Spinal cord (tissue), 10 donors: ENCODE measurements at places on chromosomes 7 and 10.

DNA sequence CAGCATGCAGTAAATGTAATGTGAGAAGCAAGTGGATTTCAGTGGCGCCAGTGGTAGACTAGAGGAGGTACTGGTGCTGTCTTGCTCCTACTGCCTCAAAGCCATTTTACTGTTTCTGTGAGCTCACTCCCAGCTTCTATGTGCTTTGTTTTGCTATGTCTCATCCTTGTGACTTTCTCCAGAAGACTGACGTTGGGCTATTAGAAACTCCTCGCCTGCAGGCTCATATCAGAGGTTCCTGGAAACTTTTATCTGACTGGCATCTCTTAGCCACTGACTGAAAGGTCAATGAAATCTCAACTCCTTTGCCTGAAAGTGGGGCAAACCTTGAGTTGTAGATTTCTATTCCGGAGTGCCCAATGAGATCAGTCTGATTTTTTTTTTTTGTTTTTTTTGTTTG lies 66.4 kb upstream of the SORCS1 start:
- DNase-seq, result no peak

DNA sequence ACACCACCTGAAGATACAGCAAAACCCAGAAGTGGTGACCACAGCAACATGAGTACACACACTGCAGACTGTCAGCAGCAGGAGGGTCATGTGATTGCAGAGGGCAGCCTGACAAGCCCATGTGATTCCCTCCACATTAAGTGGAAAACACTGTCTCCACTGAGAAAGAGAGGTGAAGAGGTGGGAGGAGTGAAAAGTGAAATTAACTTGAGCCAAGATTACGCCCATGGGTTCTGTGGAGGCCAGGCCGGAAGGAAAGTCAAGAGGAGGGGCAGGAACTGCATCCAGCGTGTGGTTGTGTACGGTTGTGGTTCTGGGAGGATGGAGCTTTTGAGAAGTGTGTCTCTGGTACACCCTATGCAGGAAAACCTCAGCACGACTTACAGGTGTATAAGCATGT lies 138.5 kb downstream of the PLXNA4 start:
- DNase-seq, result no peak

DNA sequence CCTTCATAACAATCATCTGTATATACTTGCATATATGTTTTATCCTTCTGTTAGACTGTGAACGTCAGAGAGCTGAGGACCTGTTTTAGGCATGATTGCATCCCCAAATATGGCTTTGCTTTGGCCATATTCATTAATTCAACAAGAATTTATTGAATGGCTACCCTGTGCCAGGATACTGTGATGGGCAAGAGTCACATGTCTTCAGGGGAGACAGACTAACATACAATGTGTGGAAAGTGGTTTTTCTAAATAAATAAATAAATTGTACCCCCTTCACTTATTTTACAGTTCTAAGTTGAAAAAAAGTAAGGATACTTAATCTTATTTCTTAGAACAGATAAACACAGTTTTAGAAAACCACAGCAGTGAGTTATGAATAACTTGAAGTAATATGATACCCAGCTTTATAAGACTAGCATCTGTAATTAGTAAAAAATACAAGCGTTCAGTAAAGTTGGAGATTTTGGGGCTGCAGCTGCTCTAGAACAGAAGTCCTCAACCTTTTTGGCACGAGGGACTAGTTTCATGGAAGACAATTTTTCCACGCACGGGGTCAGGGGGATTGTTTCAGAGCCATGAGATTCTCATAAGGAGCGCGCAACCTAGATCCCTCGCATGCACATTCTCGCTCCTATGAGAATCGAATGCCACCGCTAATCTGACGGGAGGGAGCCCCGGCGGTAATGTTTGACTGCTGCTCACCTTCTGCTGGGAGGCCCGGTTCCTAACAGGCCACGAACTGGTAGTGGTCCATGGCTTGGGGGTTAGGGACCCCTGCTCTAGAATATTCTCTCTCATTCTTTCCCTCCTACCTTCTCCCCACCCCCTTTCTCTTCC lies 89.4 kb upstream of the MTPN start:
- DNase-seq, result no peak

DNA sequence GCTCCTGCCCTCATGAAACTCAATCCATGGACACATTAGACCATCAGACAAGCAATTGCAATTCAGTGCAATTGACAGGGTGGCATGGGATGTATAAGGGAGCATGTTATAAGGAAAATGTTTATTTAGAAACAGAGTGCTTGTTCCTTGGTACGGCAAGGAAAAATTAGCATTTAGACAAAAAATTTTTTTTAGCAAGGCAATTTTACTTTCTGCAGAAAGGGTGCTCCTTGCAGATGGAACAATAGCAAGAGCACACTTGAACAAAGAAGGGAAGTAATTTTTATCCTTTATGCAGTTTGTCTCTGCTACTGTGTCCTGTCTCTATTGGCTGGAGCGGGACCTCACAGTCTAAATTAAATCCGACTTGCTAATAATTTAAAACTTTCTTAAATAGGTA lies 6.2 kb upstream of the BAG3 start:
- no peak for DNase-seq

- peak; percentile 69 for DNase-seq
Measured at GRCh38 chr7:6516387-6516983, 34.8 kb downstream of the GRID2IP start.

GRCh38 chr10:34112171-34112782 lies 702.8 kb downstream of the PARD3 start:
- DNase-seq, result no peak

DNA sequence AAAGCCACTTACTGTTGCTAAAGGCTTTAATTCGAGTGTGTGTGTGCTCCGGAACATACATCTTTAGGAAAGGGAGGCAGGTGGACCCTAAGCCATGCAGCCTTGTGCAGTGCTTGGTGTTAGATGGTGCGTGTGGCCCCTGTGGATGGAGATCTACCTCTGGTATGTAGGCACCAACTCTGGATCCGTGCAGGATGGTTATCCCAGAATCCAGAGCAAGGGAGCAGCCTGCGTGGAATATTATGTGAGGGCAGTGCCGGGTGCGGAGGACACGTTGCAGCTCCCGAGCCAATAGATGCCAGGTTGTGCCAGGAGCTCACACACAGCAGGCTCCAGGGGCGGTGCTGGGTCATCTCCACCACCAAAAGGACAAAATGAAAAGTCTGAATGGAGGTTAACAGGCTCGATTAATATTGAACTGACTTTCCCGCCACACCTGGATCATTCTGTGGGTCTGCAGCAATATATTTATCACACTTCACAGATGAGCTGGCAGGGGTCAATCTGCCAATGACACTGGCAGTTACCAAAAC lies 143.0 kb upstream of the NPS start:
- no peak for DNase-seq

DNA sequence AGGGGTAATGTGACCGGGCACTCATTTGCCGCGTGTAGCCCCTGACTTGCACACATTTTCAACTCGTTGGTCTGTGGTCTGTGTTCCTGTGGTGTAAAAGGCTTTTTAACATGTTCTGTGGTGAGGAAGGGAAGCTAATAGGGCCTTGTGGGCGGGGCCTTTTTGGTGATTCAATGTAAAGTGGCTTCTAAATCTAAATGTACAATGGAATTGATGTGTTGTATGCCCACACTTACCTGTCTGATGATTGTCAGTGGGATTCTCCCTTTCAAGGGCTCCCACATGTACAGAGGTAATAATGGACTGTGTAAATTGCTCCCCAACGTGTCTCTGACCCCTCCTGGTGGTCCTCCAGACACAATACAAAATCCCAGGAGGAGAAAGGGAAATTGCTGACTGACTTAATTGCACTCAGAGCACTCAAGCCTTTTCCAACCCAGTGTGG lies 43.1 kb upstream of the GATAD1 start:
- no peak for DNase-seq

GRCh38 chr7:136079478-136079892 lies 102.3 kb upstream of the MTPN start:
- DNase-seq, result no peak

GRCh38 chr7:2038931-2039728 lies 193.6 kb downstream of the MAD1L1 start:
- DNase-seq, result no peak

- DNase-seq, result no peak
Measured at GRCh38 chr7:43395351-43395750, 187.6 kb upstream of the STK17A start.

- no peak for DNase-seq
Measured at GRCh38 chr7:115678086-115678982, 352.2 kb downstream of the TFEC start.

GRCh38 chr7:140494867-140495266 lies 15.6 kb upstream of the MKRN1 start:
- DNase-seq, result no peak

DNA sequence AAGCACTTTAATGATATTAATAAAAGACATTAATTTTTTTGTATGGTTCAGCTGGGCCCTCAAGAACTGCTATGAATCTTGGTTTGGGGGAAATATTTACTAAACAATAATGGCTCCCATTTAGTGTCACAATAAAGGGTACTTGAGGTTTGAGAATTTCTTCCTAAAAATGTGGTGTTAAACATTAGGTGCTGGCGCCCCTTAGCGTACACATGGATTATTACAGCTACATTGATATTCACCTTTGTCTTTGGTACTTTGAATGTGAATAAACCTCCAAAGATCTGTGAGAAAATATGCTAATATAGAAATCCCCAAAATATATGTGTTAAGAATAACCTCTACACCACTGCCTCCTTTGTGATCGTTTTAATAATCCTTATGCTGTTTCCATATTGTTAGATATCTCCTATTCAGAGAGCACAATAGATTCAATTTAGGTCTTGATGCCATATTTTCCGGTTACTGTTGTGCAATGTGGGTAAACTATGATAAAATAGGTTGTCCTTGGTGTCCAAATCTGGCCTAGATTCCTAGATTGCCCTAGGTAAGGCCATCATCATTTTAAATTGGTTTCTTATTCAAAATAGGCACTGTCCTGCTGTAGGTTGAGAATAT lies 161.8 kb upstream of the CACNA2D1 start:
- peak; percentile 89 for DNase-seq

DNA sequence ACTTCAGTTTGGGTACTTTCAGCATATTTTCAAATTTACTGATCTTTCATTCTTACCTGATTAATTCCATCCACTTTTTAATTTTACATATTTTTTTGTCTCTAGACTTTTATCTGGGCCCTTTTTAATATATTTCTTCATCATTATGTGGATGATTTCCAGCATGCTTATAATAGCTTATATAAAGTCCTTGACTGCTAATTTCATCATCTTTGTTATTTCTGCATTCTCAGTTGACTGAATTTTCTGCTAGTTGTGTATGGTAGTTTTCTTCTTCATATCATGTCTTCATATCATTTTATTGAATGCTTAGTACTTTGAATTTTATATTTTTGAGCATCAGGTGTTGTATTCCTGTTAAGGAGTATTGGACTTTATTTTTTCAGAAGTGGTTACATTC lies 39.6 kb downstream of the STAM start:
- no peak for DNase-seq

GRCh38 chr7:141891336-141891735 lies 24.9 kb upstream of the OR9A4 start:
- DNase-seq, result no peak

- no peak for DNase-seq
Measured at GRCh38 chr10:42691361-42692120, 53.2 kb upstream of the ZNF33B start.

GRCh38 chr7:48114589-48114988 lies 25.5 kb downstream of the UPP1 start:
- DNase-seq, result no peak

GRCh38 chr7:108094933-108095710 lies 35.0 kb downstream of the LAMB4 start:
- DNase-seq, result no peak

DNA sequence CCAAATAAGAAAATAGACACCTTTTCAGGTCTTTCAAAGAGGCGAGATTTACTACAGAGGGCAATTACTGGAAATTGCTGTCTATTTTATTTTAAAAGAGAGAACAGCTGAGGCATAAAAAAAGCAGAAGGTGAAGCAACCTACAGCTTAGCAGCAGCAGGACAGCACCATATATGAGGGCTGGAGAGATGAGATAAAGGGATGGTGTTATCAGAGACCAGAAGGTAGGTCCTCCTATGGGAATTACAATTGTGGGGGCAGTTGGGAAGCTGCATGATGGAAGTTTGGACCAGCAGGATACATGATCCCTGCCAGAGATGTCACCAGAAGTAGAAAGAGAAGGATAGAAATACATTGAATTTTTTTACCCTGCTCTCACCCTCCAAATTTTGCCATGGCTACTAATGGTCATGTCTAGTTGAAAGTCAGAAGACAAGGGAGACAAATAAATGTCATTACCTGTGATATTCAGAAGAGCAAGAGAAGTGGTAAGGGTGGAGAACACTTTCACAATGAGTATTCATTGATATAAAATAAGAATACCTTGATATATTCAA lies 77.2 kb upstream of the CALCR start:
- no peak for DNase-seq

GRCh38 chr7:37684927-37685326 lies 1.4 kb downstream of the GPR141 start:
- no peak for DNase-seq

GRCh38 chr7:116030651-116031276 lies at the start of gene TFEC:
TFEC (minus strand) TSS chr7:116030763; CDS start chr7:115984441, 46,322 bp downstream.
- no peak for DNase-seq

- DNase-seq, result no peak
Measured at GRCh38 chr10:77911535-77912123, 14.9 kb downstream of the DLG5 start.

DNA sequence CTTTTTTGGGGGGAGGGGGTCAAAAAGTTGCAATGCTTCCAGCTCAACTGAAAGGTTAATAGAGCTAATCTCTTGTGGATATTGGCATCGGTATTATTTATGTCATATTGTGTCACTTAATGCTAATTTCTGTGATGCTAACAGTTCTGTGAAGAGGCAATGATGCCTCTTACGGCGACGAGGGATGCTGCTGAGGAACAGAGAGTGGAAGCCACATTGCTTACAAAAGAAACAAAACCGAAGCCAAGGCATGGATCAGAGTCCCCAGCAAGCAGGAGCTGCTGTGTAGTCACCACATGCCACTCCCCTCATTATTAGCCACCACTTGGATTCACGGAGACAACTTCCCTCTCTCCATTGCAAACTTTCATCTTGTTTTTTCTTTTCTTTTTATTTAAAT lies 536.5 kb upstream of the MGMT start:
- DNase-seq, result no peak

- no peak for DNase-seq
Measured at GRCh38 chr7:142450206-142450605, 192.3 kb upstream of the PRSS58 start.

DNA sequence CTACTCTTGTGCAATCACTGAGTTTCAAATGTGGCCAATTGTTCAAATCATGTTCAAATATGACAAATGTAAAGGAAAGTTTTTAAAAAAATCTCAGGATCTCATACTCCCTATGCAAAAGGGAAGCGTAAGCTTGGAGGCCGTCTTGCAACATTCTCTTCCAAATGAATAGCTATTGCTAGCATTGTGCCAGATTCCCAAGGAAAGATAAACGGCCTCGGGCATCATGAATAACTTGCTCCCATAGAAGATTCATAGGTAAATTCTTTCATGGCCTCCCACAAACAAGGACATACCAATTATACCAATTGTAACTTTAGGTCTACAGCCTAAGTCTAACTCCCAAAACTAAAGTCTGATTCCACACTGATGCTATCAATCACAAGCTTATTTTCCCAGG lies 416.9 kb downstream of the THSD7A start:
- no peak for DNase-seq

- DNase-seq, result no peak
Measured at GRCh38 chr7:116933465-116933864, 19.8 kb upstream of the ST7 start.

GRCh38 chr7:102216573-102217314 lies 69.9 kb upstream of the SH2B2 start:
- no peak for DNase-seq

- DNase-seq, result no peak
Measured at GRCh38 chr10:11933577-11934223, 108.9 kb downstream of the UPF2 start.
